Right ventricle myocardium inferior (tissue), 1 donor: ENCODE measurements at places on chromosomes 6 and 20. TPM values are rescaled to one million over a fixed set of nuclear protein-coding genes. Genes with fewer than 3 reads are reported as not detected.

BPIFB2 gene
- total RNA-seq = not detected

MYMX gene
- not detected for total RNA-seq

BMP2 gene
- 2.3 TPM for total RNA-seq

BMP6 gene
- 1.6 TPM for total RNA-seq

DNA sequence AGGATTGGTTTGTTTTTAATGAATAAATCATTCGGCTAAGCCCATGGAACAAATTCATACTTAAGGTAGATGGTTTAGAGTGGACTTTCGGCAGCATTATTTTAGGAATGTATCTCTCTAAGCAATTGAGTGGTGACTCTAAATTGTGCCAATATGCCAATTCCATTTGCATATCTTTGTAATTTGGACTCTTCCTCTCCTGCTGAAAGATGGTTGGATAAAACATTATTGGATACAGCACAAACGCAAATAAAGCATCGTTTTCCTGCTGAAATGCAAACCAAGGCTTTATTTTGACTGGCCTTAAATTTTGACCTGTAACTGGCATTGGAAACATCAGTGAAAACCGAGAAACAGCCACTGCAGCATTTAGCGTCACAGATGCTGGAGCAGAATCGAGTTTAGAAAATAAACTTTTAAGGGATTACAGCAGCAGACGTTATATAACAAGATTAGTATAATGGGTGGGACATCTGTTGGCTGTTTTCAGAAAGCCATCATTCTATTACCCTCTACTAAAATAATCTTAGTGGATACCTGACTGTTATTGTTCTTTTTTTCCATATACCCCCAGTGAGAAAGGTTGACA is 726.0 kb downstream of the KIF16B start:
- DNase-seq = no peak

GRCh38 chr20:366041-366718 is 14.4 kb upstream of the TRIB3 start:
- DNase-seq = no peak

GRCh38 chr6:122995921-122996793 is at the start of gene CLVS2:
CLVS2 (plus strand) TSS chr6:122996235; CDS start chr6:122997778, 1,543 bp downstream.
- DNase-seq = no peak

DNA sequence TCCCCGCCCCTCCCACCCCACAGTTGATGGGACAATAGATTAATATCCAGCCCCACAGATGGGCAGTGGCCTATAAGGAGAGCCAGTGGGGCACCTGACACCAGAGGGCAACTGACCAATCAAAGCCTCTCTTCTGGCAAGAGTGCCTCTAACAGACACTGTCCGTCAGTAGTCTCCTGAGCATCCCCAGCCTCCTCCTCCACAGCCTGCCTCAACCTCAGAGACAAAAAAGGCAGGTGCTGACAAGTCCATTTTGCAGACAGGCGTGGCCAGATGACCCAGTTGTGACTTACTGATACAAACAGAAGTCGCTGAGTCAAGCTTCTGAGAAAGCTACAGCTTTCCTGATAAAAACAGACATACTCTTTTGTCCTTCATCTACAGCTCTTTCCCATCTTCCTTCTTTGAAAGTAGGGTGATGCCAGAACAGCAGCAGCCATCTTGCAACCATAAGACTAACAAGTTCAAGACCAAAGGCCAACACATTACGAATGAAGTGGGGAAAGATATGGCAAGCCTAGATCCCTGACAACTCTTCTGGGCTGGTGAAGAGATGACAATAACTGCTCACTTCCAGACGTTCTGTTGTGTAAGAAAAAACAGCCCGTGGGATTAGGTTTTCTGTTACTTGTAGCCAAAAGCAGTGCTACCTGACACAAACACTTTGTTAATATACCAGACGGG is 12.3 kb downstream of the PPIL1 start:
- no peak for DNase-seq

DNA sequence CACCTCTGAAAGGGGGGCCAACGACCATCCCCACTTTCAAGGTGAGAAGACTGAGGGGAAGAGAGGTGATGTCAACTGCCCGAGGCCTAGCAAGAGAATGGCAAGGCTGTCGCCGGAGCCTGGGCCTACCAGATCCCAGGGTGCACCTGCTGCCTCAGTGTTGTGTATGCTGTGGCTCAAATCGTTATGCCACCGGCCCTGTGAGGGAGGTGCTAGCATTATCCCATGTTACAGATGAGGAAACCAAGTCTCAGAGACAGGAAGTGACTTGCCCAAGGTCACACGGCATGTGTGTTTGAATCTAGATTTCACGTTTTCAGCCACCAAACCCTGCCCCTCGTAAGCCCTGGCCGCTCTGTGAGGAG is 152.5 kb downstream of the CEBPB start:
- no peak for DNase-seq

DNA sequence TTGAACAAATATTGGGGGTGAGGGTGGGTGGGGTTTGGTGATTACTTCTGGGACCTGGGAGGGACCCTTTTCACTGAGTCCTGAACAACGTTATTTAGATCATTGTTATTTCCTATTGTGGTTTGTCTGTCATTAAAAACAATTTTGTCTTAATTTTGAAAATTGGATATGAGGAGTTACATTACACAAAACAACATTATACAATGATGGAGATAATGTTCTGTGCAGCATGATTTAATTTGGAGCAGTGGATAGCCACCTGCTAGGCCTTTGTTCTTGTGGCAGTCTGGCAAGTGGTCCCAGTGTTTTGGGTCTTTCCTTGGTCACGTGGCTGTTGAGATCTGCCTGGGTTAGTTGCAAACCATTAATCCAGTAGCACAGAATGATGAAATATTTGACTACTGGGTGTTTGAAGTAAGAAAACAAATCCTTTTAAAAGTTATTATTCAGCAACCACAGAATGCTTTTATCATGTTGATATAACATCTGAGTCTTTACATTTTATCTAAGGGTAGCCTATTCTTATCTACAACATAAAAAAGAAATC is 172.8 kb downstream of the CDKAL1 start:
- DNase-seq = no peak

GRCh38 chr6:90062667-90063066 is 168.4 kb downstream of the GJA10 start:
- DNase-seq = no peak

DNA sequence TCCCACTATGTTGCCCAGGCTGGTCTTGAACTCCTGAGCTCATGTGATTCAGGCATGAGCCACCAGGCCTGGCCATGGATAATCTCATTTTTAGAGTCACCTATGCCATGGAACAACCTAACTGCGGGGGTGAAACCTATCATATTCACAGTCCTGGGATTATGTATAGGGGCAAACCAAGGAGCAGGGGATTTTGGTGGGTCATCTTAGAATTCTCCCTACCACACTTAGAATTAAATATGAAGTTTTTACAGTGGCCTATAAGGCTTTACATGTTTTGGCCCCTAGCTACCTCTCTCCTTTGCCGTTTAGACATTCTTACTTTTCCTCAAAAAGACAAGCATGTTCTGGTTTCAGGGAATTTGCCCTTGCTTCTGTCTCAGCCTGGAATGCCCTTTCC is 20.6 kb upstream of the VEGFA start:
- no peak for DNase-seq

DNA sequence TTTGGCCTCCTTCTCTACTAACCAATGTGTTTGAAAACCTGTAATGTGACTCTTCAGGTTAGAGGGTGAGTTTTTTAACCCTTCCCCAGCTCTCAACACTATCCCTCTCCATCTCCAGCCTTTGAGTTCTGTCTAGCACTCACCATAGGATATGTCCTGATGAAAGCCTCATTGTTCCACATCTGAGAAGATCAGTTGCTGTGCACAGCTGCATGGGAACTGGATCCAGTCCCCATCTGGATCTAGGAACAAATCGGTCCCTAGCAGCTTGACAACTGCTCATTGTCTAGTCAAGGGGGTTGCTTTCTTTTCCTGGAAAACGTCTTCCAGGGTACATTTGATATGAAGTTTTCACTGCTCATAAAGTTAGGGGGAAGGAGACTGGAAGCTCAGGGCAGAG is 45.4 kb upstream of the AGPAT4 start:
- no peak for DNase-seq

GRCh38 chr20:57573242-57573641 is 12.3 kb downstream of the PCK1 start:
- DNase-seq = no peak

- no peak for DNase-seq
Observed at GRCh38 chr6:153167907-153168306, 36.8 kb upstream of the RGS17 start.

GRCh38 chr6:107361753-107362604 is 97.4 kb downstream of the PDSS2 start:
- DNase-seq = no peak

DNA sequence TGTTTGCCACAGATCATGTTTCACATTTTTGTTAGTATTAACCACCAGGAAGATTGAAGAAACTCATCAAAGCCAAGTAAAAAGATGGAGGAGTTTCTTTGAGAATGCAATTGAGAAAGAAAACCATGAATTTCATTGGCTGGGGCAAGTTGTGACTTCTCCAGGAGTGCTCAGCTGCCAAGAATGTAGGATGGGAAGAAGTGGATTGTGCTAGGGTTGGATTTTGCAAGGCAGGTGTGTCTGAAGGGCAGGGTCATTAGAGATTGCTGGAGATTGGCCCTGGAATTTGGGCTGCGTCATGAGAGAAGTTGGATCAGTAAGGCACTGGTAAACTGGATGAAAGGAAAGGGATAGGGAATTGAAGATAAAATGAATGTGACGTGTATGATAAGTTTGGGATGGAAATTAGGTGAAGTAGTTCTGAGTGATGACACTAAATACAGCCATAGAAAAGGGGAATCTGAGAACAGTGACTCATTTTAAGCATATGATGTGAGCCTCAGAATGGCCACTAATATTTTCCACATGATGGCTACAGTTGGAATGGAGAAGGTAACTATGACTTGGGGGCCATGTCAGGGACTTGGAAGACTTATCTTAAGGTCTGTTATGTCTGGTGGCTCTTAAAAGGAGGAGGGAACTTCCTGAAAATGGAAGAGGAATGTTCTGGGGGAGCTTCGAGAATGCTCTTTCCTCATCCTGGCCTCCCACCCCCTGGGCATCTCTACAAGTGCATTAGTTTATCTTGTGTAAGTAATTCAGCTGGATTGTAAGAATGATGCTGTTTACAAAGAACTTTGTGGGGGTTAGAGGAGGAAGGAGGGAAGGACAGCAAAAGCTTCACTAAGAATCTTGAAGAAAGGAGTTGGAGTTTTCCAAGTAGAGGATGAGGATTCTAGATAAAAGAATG is 27.8 kb upstream of the ERVFRD-1 start:
- no peak for DNase-seq

DNA sequence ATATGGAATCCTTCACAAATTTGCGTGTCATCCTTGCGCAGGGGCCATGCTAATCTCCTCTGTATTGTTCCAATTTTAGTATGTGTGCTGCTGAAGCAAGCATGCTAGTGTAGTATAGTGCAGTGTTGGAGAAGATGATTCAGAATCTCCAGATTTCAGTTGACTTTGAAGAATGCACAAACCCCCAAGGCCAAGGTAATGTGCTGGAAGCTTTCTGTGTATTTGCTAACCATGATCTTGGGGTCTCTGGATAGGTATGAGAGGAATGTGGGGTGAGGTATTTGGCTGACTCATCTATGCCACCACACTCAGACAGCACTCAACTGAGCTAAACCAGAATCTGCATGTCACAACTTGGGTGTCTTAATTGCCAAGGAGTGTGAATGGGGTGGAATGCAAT is 42.6 kb upstream of the DEK start:
- DNase-seq = no peak
